ENCODE measurements at places on chromosomes 1 and 21. TPM values are rescaled to one million over a fixed set of nuclear protein-coding genes. Genes with fewer than 3 reads are reported as not detected.

DNA sequence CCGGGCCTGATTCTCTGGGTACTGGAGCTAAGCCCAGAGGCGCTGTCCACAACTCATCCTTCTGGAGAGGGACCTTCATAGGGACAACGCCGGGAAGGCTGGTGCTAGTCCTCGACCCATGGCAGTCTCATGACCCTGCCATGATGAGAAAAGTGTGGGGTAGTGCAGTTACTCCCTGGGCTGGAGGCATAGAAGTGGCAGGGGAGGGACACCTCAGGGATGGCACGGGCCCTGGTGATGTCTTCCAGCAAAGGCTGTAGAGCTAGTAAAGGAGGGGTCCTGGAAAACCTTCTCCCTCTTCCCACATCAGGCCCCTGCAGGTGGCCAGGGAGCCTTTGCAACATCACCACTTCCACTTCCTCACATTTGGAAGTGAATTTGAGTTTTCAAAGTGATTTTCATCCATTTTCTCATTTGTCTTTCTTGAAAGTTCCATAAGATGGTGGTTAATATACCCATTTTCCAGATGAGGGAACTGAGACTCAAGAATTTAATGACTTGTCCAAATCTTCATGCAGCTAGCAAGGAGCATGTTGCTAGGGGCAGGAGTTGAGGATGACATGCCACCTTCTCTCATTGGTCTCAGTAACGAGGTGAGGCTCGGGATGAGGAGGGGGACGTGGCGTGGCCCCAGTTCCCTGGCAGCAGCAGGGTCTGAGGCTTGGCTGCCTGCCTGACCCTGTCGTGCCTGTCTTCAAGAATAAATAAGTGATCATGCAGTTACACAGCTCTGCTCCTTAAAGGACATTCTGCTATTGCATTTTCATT is 3.3 kb upstream of the GOLT1A start:
- H3K36me3 ChIP-seq = no peaks in the 10 kb centered on the region
- H3K4me1 ChIP-seq = peaks cover 6% of the 10 kb centered on the region
- H3K27ac ChIP-seq = no peak overlapping the region
- H3K4me3 ChIP-seq = no peak overlapping the region

GRCh38 chr1:84217239-84217638 is 73.2 kb downstream of the PRKACB start:
- DNase-seq = no peak
- no peaks in the 10 kb centered on the region for H3K4me1 ChIP-seq
- H3K4me3 ChIP-seq = no peak overlapping the region
- peaks cover 15% of the 10 kb centered on the region for H3K36me3 ChIP-seq

- no peaks in the 10 kb centered on the region for H3K4me1 ChIP-seq
- no peak overlapping the region for H3K4me3 ChIP-seq
- H3K27ac ChIP-seq = no peak overlapping the region
These were observed 8.4 kb upstream of the SERPINC1 start for GRCh38 chr1:173925306-173926242.

ESRRG gene
- total RNA-seq = not detected

DNA sequence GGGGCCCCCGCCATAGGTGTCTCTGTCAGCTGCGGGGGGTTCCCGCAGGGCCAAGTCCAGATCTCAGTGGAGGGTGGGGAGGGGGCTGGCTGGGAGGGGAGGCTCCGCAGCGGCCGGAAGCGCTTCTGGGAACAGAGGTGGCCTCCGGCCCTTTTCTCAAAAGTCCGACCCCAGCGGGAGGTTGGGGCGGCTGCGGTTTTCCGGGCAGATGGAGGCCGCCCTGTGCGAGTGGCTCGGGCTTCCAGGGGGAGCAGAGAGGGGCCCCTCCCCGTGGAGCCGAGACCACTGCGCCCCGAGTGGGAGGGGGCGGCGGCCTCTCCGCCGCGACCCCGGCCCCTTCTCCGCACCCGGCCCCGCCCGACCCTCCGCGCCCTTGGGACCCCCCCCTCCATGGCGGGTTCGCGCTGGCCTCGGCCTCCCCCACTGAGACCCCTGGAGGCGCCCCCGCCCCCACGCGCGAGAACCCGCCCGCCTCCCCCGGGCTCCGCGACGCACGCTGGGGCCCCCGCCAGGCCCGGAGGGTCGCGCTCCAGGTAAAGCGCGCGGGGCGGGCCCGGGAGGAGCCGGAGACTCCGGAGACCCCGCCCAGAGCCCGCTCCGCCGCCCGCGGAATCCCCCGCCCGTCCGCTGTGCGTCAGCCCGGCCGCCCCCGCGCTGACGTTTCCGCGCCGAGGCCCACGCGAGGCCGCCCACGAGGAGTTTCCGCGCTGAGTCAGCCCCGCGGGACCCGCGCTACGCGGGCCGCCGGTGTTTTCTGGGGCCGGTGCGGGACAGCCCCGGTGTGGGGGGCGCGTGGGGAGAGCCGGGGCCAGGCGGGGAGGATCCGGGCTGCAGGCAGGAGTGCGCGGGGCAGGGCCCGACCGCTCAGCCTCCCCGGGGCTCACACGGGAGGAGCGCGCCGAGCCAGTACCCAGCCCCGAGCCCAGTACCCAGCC is 5.2 kb downstream of the TNFRSF18 start:
- H3K4me1 ChIP-seq = no peaks in the 10 kb centered on the region
- H3K27me3 ChIP-seq = no peaks in the 10 kb centered on the region
- peak overlapping the region; percentile 33 for H3K4me3 ChIP-seq
- no peaks in the 10 kb centered on the region for H3K36me3 ChIP-seq
- no peak overlapping the region for H3K27ac ChIP-seq
- DNase-seq = peak; percentile 84

ZNF684 gene
- total RNA-seq = 3.5 TPM

GRCh38 chr1:210239349-210240111 is 6.9 kb downstream of the SERTAD4 start:
- peak overlapping the region; percentile 61 for H3K4me3 ChIP-seq
- H3K4me1 ChIP-seq = peaks cover 87% of the 10 kb centered on the region
- no peak for DNase-seq
- peaks cover 11% of the 10 kb centered on the region for H3K36me3 ChIP-seq

DNA sequence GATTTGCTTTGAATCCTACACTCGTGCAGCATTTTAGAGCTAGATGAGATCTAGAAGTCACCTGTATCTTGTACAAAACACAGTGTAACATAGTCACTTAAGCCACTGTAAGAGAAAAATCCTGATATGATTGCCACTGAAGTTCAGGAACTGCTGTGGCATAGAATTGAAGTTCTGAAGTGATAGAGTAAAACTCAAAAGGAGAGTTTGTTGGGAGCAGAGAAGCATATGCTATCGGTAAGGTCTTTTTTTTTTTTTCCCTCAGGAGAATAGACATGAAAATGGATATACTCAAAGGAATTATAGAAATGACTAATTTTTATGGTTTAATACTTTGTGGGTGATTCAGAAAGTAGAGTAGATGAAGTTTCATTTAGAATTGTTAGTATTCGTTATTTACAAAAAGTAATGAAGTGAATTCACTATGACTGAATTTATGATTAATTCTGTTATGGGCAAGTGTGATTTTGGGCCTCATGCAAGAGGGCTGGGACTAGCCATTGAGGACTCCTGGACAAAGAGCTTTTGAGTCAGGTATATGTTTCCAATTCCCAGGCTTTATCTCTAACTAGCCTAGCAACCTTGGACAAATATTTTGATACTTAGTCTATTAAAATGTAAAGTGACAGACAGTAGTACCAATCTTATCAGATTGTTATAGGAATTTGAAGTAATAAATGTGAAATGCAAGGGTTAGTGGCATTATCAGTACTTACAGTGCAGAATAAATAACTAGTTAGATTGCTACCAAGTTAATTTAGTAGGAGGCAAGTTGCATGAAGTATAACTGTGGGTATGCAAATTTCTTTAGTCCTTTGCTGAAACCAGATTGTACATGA is 3.1 kb downstream of the KCTD3 start:
- H3K4me3 ChIP-seq = peak overlapping the region; percentile 93
- H3K27me3 ChIP-seq = no peaks in the 10 kb centered on the region
- H3K27ac ChIP-seq = peak overlapping the region; percentile 89
- peaks cover 31% of the 10 kb centered on the region for H3K4me1 ChIP-seq
- no peaks in the 10 kb centered on the region for H3K36me3 ChIP-seq

FMOD gene
- 0.85 TPM for total RNA-seq

DNA sequence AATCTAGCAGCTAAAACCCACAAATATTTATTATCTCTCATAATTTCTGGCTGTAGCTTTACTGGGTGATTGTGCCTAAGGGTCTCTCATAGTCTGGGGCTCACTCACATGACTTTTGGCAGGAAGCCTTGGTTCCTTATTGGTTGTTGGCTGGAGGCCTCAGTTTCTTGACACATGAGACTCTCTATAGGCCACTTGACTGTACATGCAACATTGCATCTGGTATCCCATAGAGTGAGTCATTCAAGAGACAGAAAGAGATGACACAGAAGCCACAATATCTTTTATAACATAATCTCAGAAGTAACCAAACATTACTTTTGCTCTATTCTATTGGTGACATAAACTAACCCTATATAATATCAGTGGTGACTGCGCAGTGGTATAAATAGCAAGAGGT is 128.5 kb upstream of the HNRNPU start:
- H3K4me1 ChIP-seq = peaks cover 13% of the 10 kb centered on the region
- no peak overlapping the region for H3K4me3 ChIP-seq
- H3K27me3 ChIP-seq = no peaks in the 10 kb centered on the region
- no peak for DNase-seq
- H3K27ac ChIP-seq = no peak overlapping the region

GPR37L1 gene
- not detected for total RNA-seq

DNA sequence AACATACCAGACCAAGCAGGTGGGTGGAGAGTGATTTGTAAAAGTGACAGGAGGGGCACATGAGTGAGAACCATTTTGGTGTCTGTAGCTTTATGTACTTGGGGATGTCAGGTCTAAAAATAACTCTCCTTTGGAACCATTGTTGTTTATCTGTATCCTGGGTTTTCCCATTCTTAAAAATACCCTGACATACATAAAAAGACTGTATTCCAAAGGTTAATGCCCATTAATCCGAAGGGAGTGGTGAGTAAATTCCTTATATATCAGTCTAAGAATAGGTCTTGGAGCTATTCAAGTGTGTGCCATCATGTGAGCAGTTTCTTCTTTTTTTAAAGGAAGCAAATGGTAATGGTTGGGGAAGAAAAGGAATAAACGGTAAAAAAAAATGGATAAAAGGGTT is 117.5 kb downstream of the TGFB2 start:
- no peaks in the 10 kb centered on the region for H3K27me3 ChIP-seq
- H3K36me3 ChIP-seq = no peaks in the 10 kb centered on the region
- H3K4me1 ChIP-seq = peaks cover 69% of the 10 kb centered on the region
- peak overlapping the region; percentile 55 for H3K4me3 ChIP-seq
- H3K27ac ChIP-seq = peak overlapping the region; percentile 99

NHLH1 gene
- 0.18 TPM for total RNA-seq

DNA sequence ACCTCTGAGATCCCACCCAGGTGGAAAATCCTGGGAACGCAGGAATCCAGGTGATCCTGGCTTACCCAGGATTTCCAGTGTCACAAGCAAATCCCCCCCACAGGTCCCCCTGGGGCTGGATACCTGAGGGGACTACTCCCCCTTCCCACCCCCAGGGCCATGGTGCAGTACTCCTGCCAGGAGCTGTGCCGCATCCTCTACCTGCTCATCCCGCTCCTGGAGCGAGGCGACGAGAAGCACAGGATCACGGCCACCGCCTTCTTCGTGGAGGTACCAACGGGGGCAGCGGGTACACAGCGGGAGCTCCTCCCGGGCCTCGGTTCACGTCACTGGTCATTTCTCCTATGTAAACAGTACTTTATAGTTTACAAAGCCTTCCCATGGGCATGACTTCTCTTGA is 20.4 kb upstream of the TTC4 start:
- H3K4me3 ChIP-seq = no peak overlapping the region
- no peak overlapping the region for H3K27ac ChIP-seq
- H3K27me3 ChIP-seq = peaks cover 41% of the 10 kb centered on the region
- DNase-seq = peak; percentile 90

DNA sequence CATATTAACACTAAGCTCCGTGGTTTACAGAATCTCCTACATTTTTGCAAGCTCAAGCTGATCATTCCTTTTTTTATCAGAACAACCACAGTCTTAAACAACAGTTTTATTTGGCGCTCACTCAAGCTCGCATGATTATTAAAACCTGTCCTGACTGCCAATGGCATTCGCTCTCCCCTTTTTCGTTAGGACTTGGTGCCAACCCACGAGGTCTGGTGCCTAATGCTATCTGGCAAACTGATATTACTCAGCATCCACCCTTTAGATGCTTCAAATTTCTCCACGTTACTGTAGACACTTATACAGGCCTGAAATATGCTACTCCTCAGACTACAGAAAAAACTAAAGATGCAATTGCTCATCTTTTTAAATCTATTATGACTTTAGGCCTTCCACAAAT is 23.0 kb upstream of the ITLN1 start:
- H3K4me3 ChIP-seq = no peak overlapping the region
- no peaks in the 10 kb centered on the region for H3K4me1 ChIP-seq
- H3K27me3 ChIP-seq = peaks cover 3% of the 10 kb centered on the region
- DNase-seq = no peak
- H3K36me3 ChIP-seq = no peaks in the 10 kb centered on the region

- DNase-seq = no peak
- no peaks in the 10 kb centered on the region for H3K36me3 ChIP-seq
- H3K27ac ChIP-seq = no peak overlapping the region
- no peak overlapping the region for H3K4me3 ChIP-seq
- peaks cover 5% of the 10 kb centered on the region for H3K27me3 ChIP-seq
- H3K4me1 ChIP-seq = no peaks in the 10 kb centered on the region
These were observed 50.0 kb upstream of the TENT5C start for GRCh38 chr1:117555806-117556205.

DNA sequence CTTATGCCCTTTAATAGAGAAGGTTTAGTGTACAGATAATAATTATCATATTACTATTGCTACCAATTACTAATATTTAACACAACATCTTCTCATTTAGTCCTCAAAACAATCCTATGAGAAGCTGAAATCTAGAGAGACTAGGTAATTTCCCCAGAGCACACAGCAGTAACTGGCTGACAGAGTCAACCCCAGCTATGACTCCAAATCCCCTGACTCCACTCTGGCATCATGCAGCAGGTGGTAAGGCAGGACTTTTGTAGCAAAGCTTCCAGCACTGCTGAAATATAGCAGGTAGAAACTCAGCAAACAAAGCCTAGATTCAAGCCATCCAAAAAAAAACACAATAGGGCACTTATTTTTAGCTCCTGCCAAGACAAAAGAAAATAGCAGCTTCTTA is 79.3 kb upstream of the RGS2 start:
- no peaks in the 10 kb centered on the region for H3K36me3 ChIP-seq
- no peak overlapping the region for H3K27ac ChIP-seq
- H3K27me3 ChIP-seq = no peaks in the 10 kb centered on the region
- H3K4me3 ChIP-seq = no peak overlapping the region
- DNase-seq = no peak

DNAJC28 gene
- total RNA-seq = 2.4 TPM

RIMKLA gene
- total RNA-seq = 0.18 TPM

DNA sequence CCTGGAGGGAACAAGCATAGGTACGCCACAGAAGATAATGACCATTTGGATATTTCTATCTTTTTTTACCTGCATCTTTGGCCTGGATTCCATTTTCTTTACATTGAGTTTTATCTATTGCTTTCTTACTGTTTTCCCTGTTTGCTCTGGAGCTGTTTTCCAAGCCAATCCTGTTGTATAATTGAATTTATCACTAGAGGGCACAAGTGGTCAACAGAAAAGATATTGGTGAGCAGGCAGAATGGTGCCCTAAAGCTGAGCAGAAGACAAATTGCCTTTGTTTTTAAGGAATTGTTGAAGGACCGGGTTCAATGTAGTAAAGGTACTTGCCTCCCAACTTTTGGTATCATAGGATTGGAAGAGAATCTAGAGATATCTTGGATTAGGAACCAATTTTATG is 152.8 kb downstream of the PPP1R12B start:
- no peak overlapping the region for H3K4me3 ChIP-seq
- H3K27me3 ChIP-seq = no peaks in the 10 kb centered on the region
- no peak overlapping the region for H3K27ac ChIP-seq
- H3K36me3 ChIP-seq = peaks cover 6% of the 10 kb centered on the region
- H3K4me1 ChIP-seq = peaks cover 20% of the 10 kb centered on the region

GRCh38 chr1:121538943-121539575 is 354.3 kb downstream of the SRGAP2C start:
- H3K27me3 ChIP-seq = no peaks in the 10 kb centered on the region
- no peak for DNase-seq
- H3K4me3 ChIP-seq = no peak overlapping the region
- H3K27ac ChIP-seq = no peak overlapping the region

Data from chondrocyte (in vitro differentiated cells).